ENCODE measurements at places on chromosomes 12 and 14.

DNA sequence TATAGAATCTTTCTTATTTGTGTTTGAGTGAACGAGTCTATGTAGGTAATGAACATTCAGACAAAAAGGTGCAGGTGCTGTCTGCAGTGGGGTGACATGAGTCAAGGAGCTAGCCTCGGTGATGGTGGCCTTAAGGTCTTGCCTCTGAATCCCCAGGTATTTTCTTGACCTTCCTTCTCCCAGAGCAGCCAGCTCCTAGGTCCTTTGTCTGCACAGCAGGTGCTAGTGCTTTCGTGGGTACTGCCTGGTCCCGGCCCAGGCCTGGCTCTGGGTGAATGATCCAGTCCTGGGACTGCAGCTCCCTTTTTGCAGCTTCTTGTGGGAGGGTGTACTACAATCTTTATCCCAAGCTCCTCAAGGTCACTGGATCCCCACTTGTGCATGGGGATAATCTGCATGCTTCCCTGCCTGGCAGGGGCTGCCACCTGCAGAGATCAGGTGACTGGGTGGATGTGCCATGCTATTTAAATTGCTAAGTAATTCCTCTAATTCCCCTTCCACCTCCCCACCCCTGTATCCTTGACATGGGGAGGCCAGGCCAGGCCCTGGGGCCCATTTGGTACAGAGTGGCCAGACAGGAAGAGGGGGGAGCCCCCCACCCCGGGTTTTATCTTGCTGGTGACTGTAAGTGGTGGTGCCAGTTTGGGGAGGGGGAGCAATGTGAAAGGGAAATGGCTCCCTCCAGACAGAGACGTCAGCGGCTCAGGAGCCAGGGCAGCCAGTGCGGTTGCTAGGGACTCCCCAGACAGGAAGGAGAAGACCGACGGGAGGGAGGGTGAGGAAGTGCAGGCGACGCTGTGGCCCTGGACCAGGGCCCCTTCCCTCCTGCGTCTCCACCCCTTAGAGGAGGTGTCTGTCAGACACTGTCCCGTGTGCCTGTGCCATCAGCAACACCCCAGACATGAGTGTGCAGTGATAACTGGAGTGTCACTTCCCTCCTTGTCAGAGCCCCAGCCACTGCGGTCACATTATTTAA is 6.7 kb downstream of the VASH1 start:
- peak; percentile 75 for DNase-seq

DNA sequence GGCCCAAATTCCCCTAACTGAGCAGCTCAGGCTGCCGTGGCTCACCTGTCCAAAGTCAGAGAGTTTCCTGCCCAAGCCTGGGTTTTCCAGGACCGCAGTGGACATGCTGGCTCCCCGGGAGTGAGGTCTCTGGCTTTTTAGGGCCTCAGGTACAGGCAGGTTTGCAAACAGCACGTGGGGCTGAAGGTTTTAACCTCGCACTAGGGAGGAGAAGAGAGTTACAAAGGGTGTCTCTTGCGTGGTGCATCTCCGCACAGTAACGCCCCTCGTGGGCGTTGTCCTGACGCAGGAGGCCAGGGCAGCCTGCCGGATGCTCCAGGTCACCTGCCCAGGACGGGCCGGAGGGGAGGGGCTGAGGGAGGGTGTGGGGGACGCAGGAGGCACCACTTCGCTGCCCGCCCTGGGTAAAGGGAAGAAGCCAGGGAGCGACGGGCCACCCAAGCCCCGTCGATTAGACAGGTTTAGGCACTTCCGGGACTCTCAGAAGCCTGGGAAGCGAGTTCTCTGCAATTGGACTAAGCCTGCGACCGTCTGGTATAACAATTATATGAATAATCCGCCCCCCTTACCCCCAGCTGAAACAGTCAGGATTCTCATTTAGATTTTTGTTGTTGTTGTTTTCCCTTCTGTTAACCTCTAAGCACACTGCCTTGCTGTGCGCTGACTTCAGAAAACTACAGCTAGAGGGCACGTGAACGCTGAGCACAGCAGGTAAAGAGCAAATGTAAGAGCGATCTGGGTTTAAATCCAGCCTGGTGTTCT is at the start of gene PAH:
Gene PAH (minus strand): TSS at position 219 of the 762 bp plus-strand sequence. CDS start 114 bp downstream, at position 105.
- DNase-seq: peak; percentile 19

GRCh38 chr14:57848353-57848752 is 17.5 kb downstream of the SLC35F4 start:
- DNase-seq: no peak

GRCh38 chr14:22928237-22929103 is 706 bp downstream of the PRMT5 start:
- DNase-seq: no peak

GRCh38 chr14:78399316-78399889 is 229.2 kb downstream of the NRXN3 start:
- DNase-seq: peak; percentile 13

DNA sequence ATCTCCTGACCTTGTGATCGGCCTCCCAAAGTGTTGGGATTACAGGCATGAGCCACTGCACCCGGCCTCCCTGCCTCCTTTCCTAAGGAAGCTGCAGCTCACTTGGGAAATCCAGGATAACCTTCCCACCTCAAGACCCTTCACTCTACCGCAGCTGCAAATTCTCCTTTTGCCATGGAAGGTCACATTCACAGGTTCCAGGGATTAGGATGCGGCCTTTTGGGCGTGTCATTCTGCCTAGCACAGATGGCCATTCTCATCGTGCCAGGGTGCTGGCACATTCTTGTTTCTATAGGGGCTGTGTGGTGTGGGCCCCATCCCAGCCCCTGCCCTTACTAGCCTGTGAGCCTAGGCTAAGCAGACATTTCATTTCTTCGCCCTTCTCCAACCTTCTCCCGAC is 219.9 kb downstream of the CHST11 start:
- DNase-seq: no peak

- no peak for DNase-seq
Observed at GRCh38 chr12:5521456-5522325, 89.8 kb downstream of the NTF3 start.

DNA sequence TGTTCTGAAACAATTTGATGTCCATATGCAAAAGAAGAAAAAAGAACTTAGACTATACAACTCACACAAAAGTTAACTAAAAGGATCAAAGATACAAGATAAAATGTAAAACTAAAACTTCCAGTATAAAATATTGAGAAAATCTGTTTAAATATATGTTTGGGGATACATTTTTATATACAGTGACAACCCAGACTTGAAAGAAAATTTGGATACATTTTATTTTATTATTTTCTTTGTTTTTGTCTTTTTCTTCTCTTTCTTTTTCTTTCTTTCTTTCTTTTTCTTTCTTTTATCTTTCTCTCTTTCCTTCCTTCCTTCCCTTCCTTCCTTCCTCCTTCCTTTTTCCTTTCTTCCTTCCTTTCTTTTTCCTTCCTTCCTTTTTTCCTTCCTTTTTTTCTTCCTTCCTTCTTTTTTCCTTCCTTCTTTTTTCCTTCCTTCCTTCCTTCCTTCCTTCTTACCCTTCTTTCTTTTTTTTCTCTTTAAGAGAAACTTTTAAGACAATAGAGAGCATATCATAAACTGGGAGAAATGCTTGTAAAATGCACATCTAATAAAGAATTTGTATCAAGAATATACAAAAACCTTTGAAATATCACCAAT is 954.5 kb upstream of the LRFN5 start:
- DNase-seq: no peak

GRCh38 chr14:95830386-95830785 is 46.2 kb upstream of the TUNAR start:
- no peak for DNase-seq

- no peak for DNase-seq
Observed at GRCh38 chr14:101501341-101501740, 60.0 kb upstream of the DIO3 start.

DNA sequence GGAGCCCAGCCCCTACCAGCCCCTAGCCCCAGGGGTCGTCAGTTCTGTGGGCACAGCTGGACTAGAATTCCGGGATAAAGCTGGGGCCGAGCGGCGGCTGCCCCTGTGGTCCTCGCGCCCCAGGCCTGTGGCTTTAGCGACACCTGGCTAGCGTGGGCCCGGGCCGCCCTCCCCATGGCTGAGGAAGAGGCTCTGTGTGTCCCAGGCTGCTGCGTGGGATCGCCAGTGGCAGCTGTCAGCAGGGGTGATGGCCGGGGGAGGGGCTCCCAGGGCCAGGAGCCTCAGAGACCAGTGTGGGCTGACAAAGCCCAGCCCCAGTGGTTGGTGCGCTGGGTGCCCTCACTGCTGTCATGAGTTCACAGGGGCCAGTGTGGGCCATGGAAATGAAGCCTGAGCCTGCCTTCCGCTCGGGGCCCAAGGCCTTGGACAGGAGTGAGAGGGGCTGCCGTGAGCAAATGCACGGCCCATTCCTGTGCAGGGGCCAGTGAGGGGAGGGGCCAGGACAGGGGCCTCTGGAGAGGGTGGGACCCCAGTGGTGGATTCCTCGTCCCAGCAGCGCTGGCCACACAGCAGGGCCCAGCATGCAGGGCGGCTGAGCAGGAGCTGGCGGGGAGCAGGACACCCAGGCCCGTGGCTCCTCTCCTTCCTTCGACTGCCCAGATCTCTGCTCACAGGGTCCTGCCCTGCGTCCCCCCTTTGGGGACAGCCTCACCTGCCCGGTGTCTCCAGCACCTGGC is 11.4 kb downstream of the FBRSL1 start:
- no peak for DNase-seq

DNA sequence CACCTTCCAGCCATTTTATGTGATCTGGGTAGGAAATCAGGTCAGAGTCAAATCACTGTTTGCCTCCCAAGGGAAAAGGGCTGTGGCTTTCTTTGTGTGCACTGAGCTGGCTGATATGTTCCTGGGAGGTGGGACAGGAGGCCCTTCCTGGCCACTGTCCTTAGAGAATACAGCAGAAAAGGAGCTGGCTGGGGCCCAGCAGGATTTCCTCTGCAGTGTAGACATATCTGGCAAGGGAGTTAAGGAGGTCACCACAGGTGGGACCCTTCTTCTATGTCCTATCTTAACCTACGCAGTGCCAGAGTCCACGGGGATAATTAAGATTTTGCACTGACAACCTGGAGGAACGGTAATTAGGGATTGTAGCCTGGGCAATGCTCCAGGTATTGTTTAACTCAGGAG is 145.3 kb downstream of the NTF3 start:
- no peak for DNase-seq

DNA sequence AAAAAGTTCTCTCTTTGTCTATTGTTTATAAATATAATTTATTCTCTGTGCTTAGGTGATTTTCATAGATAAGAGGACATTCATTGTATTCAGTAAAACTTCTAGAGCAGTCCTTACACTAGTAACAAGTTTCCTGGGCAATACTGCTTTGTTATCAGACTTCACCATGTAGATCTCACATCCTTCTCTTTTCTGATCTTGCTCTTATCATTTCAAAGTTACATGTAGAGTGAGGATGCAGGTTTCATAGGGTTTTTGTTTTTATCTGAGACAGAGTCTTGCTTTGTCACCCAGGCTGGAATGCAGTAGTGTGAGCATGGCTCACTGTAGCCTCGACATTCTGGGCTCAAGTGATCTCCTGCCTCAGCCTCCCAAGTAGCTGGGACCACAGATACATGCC is 789.5 kb downstream of the DIO2 start:
- no peak for DNase-seq

DNA sequence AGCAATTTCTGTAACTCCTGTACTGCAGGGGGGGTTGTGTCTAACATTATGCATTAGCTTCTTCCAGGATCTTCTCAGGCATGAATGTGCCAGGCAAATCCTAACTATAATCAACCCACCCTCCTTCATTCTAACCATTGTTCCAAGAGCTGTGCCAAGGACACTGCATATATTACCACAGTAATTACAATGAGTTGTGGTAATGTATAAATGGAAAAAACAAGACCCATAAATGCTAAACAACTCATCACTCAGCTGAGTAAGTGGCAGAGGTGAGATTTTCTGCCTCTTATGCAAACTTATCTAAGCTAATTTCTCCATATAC is 80.6 kb downstream of the PRKD1 start:
- DNase-seq: no peak

DNA sequence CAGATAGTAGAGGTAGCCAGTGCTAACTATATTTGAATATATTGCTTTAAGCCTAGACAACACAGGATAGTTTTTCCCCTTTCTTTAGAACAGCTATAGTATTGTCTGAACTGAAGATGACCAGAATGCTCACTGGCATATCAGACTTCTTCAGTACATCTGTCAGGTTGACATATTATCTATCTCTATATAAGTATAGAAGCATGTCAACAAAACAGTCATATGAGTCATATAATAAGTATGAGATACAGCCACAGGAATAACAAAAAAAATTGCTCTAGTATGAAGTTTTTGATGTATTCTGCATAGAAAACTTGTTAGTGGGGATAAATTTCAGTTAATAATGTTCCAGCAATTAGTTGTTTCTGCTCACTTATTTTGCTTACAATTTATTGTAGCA is 767.7 kb downstream of the LRFN5 start:
- DNase-seq: no peak

DNA sequence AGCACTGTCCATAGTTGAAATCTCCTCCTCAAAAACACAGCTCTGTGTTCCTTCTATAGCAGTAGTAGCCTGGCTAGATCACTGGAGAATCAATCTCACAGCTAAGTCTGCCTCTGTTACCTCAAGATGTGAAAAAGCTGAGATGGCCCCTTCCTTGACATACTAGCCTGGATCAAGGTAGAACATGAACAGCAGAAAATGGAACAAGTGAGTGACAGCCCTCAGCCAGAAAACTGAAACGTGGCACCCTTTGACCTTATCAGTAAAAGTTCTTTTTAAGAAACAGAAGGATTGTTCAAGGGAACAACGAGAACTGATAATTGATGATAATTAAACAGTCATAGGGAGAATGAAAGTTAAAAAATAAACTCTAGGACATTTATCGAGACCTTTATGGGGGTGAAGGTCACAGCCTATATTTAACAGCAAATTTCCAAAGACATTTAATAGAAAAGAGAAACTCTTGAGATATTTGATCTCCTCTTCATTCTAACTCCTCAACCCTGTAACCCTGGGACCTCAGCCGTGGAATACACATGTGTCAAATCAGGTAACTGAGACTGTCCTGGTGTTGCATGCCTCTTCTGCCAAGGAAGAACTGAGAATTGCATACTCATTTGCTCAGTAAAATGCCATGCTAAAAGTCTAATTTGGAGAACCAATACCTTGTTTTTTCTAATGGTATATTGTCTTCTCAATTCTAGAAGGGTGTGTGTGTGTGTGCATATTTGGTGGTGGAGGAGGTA is 258.0 kb upstream of the ATP2B1 start:
- no peak for DNase-seq

GRCh38 chr12:110928700-110929099 is 8.3 kb upstream of the MYL2 start:
- no peak for DNase-seq

All from stimulated activated CD4-positive, alpha-beta T cell treated with anti-CD3 and anti-CD28 coated beads, Interleukin-15, amount 100 ng/mL, for 24 hours (primary cell).